Non-pigmented ciliary epithelial cell (primary cell): ENCODE measurements at places on chromosomes 5 and 9.

GRCh38 chr9:28696960-28697359, 1123.7 kb upstream of the C9orf72 start:
- DNase-seq: no peak

GRCh38 chr9:106693558-106693957, 169.4 kb upstream of the ZNF462 start:
- DNase-seq: no peak

- no peak for DNase-seq
Measured at GRCh38 chr5:124745007-124745927, 1.2 kb downstream of the ZNF608 start.

DNA sequence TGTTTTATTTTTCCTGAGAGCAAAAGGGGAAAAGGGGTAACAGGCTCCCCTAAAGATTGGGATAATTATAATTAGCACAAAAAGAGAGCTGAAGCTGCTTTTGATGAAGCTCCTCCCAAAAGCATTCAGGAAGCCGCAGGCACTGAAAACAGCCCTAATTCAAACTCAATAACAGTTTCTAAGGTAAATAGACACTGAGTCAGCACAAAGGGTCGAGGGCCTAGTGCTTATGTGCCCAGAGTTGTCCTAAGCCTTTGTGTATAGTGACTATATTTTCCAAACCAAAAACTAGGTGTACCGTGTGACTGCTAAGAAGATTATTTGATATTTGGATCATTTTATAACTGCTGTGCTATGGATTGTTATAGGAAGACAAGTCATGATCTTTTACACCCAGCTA, 67.7 kb downstream of the HMHB1 start:
- no peak for DNase-seq

DNA sequence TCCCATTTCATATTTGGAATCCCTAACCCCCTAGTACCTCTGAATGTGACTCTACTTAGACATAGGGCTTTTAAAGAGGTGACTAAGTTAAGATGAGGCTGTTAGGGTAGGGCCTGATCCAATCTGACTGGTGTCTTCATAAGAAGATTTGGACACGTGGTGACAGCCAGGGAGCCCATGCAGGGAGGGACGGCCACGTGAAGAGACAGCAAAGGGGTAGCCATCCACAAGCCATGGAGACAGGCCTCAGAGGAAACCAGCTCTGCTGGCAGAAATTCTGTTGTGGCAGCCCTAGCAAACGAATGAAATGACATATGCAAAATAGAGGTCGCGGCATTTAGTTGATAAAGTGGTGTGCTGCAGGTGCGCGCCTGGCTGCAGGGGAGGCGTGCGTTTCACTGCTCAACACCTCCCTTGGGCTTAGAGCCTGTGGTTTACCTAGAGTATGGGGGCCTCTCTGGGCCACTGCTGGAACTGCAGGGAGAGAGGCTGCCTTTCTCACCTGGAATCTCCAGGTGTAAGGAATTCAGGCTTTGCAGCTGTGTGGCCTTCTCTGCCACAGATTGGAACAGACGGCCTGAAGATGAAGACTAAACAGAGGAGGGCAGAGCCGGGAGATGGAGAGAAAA, 7.1 kb upstream of the AFAP1L1 start:
- no peak for DNase-seq

GRCh38 chr9:92954049-92954861, 6.9 kb downstream of the FGD3 start:
- DNase-seq: no peak

DNA sequence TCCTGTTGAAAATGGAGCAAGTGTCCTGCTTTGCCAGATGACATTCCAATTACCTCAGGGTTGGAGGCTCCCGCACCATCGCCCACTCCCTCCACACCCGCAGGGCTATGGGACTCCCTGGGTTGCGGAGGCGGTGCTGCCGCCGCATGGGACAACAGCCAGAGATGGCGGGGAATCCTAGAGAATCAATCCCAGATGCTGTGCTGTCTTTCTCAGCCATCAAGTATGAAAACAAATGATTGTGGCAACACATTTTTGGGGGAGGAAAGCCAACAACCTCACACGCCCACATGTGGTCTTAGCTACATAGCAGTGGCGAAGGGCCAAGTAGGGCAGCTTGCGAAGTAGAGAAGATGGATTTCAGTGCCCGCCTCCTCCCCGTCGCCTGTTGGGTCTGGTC, 46.7 kb downstream of the IL31RA start:
- DNase-seq: peak; percentile 93

DNA sequence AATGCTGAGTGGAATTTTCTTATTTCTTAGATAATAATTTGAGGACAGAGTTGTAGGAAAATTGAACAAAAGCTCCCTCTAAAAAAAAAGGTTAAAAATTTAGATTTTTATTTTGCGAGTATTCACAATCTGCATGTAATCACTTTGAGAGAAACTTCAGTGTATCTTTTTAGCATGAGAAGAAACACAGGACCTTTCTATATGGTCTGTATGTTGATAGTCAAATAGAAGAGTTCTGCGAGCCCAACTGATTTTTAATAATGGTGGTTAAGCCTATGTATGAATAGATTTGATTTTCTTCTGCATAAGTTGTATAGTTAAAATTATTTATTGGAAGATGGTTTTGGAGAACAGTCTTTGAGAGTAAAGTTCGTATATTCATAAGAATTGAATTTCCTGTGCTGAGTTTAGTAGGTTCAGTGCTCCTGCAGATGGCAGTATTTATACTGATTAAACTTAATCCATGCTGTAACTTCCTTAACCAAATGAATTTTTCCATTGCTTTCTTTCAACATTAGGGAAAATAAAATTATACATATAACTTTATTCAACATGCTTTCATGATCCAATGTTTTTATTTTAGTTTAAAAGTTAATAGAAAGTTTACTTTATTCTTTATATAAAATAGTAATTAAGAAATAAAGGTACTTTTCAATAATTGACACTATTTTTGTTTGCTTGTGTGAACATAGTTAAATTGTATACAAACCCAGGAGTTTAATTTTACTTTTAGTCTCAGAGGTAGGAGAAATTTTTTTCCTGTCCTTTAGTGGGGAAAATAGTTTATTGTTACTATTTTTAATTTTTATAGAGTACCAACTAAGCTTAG, 19.6 kb downstream of the TCERG1 start:
- no peak for DNase-seq

- peak; percentile 49 for DNase-seq
Measured at GRCh38 chr5:172113036-172113435, 75.0 kb downstream of the STK10 start.

GRCh38 chr5:139644001-139644456, 4.1 kb upstream of the CXXC5 start:
- no peak for DNase-seq

- DNase-seq: no peak
Measured at GRCh38 chr5:54986269-54986654, 869 bp upstream of the ESM1 start.

DNA sequence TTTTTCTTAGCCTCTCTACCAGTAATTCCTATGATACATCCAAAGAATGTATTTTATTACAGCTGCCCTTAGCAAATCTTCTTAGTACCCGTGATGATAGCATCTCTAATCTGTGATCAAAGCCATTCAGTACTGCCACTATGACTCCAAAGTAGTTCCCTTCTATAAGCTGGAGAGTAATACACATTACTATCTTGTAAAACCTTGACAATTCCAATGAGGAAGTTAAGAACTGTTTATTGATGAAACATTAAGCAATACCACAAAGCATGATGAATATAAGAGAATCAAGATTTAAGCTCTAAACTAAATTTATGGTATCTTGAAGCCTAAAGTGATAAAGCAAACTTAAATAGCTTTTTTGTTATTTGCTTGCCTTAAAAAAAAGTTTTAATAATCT, 86.1 kb downstream of the SMIM23 start:
- no peak for DNase-seq

- no peak for DNase-seq
Measured at GRCh38 chr9:89418474-89418845, 79.5 kb downstream of the SEMA4D start.

- no peak for DNase-seq
Measured at GRCh38 chr9:133168432-133168831, 4.7 kb upstream of the GBGT1 start.

GRCh38 chr5:143128412-143129071, 274.9 kb downstream of the NR3C1 start:
- DNase-seq: no peak

GRCh38 chr9:82499337-82499736, 510.8 kb downstream of the SPATA31D1 start:
- DNase-seq: no peak

GRCh38 chr5:133723651-133724366, 111.5 kb upstream of the FSTL4 start:
- no peak for DNase-seq

- peak; percentile 17 for DNase-seq
Measured at GRCh38 chr9:86486891-86487837, 133.0 kb upstream of the TUT7 start.

DNA sequence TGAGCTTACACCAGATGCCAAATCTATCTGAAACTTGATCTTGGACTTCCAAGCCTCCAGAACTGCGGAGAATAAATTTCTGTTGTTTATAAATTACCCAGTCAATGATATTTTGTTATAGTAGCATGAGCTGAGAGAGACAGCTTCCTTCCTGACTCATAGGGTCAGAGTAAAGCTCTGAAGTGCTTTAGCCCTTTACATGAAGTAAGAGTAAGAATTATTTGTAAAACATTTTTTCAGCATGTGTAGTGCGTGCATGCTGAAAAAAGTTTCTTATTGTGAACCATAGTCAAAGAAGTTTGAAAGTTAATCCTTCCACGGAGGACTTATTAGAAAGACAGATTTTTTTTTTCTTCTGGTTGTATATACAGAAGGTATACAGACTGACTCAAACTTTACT, 172.4 kb downstream of the DMRT2 start:
- no peak for DNase-seq

DNA sequence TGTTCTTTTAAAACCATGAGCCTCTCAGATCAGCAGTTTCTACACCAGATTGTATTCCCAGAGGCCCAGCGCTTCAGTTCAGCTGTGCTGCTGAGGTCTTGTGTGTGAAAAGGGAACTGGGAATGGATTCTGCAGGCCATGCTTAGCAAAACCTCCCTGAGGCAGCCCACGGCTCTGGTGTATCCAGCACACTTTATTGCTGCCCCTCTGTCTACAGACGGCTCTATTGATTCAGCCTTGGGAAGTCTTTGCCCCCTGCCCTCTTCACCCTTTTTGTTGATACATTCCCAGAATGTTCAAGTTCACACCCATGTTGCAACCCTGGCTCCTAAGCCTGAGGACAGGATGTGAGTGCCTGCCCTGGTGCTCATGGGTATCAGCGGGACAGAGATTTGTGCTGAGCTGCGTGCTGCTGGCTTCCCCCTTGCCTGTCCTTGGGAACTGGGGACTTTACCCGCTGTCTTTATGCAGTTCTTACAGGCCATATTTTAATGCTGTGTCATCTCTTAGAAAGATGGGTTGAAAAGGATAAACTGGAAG, 37.3 kb downstream of the ARHGAP26 start:
- no peak for DNase-seq

DNA sequence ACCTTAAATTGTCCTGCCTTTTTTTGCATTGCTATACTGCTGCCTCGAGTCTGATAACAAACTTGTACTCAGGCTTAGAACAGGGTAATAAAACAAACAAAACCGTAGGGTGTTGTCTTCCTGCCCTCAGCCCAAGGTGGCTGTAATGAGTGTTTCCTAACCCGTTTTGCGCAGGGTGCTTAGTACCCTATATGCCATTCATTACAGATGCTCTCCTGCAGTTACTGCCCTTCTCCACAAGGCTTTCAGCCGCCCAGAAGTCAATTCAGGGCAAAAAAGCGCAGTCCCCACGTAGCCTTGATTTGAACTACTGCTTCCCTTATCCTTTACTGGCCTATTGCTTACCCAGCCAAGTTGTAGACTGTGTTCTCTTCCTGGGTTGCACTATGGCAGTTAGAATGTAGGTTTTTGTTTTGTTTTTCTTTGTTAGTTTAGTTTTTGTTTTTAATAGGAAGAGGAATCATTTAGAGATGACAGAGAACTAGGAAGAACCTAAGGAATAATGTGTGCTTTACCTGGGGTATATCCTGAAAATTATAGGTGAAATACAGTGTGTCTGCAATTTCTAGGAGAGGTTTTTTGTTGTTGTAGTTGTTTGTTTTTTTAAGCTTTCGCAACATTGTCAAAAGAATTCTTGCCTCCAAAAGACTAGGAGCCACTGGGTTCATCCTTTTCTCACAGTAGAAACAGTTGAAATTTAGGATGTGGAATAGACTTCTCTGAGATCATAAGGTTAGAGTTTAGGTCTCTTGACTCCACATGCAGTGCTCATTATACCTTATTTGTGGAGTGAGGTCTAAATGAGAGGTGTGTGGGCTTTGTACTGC, 1.3 kb downstream of the HMGXB3 start:
- peak; percentile 22 for DNase-seq

- DNase-seq: no peak
Measured at GRCh38 chr9:134028575-134029247, 3.4 kb downstream of the BRD3OS start.

DNA sequence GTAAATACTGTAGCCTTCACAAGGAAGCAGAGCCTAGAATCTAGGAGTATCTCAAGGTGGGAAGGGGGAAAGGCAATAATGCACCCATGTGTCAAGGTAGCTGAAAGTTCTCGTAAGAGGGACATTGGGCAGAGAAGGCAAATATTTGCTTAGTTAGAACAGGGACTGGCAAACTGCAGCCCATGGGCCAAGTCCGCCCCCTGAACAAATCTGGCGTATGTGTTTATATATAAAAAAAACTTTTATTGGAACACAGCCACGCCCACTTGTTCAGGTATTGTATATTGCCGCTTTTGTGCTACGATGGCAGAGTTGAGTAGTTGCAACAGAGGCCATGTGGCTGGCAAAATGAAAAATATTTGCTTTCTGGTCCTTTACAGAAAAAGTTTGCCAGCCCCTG, 16.1 kb downstream of the KCNN2 start:
- no peak for DNase-seq

- no peak for DNase-seq
Measured at GRCh38 chr5:112907166-112907631, 14.8 kb downstream of the REEP5 start.

- peak; percentile 17 for DNase-seq
Measured at GRCh38 chr9:79524266-79524665, 47.5 kb upstream of the TLE4 start.

- DNase-seq: no peak
Measured at GRCh38 chr9:112063151-112063550, 111.9 kb downstream of the SUSD1 start.

DNA sequence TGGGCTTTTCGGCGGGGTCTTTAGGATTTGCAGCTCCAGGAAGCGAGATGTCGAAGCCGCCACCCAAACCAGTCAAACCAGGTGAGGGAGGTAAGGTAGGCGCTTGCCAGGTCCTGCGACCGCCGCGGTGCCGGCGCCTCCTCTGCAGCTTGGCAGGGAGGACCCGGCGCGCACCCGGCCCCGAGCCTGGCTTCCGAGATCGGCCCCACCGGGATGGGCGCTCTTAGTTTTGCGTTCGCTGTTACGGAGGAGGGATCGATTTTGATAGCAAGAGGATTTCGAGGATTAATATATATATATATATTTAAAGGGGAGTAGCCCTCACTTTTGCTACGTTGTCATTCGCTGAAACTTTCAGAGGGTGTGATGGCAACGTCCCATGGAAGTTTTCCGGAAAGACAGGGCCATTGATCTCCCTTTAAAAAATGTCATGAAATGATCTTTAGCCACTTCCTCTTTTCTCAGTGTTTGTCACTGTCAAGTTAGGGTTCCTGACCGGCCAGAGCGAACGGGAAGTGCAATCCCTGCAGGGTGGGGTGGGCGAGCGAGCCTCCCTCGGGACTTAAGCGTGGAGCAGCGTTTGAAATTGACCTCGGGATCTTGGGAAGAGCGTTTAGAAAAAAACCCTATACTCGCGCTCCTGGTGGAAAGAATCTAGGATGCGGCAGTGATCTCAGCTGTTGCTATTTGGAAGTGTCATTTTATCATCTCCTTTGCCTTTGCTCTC, 495 bp downstream of the OSTF1 start:
- no peak for DNase-seq
